ENCODE measurements at places on chromosomes 12 and 14.

DNA sequence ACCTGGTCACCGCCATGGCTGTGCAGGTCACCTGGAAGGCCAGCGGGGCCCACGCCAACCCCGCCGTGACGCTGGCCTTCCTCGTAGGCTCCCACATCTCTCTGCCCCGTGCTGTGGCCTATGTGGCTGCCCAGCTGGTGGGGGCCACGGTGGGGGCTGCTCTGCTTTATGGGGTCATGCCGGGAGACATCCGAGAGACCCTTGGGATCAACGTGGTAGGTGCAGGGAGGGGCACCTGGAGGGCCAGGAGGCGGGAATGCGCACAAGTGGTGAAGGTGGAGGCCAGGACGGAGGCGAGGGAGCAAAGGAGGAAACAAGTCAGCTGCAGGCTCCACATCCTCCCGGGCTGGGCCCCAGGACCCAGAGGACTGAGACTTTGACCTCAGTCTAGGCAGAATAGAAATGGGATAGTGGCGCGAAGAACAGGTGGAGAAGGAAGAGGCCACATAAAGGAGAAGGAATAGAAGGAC, 649 bp downstream of the AQP6 start:
- no peak for DNase-seq

DNA sequence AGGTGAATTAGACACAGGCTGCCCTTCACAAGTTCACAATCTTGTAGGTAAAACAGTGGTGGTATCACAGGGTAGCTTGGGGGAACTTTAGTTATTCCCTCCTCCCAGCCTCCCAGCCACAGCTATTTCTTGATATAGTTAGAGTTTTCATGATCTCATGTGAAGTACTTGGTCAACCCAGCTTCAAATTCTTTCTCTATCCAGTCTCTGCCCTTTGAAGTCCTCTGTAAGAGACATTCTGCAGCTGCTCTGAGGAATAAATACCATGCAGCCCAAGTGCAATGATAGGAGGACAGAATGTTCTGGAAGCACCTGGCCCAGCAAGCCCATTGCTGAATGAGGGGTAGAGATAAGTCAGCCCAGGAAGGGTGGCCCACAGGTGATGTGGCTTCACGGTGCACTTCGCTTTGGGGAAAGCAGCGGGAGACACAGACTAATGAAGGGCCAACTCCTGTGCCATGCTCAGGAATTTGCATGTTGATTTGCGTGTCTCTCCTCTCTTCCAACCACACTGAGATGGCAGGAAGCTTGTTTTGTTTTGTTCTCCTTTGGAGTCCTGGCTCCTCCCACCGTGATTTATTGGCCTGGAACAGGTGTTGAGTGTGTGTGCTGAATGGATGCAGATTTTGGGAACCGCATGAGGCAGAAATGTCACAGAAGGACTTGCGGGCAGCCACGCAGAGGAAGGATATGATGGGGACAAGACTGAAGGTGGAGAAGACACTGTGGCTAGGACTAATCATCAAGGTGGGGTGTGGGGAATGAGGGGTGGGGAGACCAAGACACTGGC, 8.0 kb upstream of the TXNRD1 start:
- DNase-seq: no peak

DNA sequence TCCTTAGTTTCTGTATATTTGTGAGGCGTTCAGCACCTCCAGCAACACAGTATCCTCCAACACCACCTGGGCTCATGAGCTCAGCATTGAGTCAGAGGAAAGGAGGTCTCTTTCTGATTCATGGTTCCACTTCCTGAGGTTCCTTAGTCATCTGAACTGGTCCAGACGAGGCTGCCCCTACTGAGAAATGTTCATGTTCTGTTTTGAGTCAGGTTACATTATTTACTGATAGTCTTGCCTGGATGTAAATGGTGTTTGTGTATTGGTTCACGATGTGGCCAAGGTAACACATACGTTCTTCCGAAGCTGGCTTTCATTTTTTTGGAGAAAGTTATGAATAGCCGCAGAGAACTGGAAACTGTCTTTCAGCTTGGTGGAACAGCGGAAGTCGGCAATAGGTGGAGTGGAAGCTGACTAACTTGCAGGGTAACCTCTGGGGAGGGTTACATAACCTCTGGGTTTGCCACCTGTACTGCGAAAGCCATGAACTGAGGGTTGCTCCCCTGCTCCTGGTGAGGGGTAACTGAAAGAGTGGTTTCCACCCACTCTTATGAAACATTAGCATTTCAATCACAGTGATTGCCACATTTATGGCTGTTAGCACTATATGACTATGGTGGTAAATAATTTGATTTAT, 42.2 kb upstream of the MANSC4 start:
- DNase-seq: no peak

DNA sequence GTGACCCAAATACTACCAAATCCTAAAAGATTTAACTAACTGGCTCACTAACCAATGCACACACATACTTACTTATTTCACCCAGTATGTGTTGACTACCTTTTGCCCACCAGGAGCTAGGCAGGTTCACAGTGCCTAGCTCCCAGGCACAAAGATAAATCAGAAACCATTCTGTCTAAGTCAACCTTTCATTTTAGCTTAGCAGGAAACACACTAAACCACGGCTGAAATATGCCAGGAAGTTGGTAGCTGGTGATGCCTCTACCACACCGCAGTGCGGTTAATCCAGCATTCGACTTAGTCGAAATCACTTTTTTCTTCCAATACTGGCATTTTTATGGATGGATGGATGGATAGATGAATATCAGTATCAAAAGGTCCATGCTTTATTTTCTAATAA, 597.7 kb downstream of the DIO2 start:
- no peak for DNase-seq

GRCh38 chr14:97361181-97361580, 564.0 kb downstream of the VRK1 start:
- DNase-seq: no peak

DNA sequence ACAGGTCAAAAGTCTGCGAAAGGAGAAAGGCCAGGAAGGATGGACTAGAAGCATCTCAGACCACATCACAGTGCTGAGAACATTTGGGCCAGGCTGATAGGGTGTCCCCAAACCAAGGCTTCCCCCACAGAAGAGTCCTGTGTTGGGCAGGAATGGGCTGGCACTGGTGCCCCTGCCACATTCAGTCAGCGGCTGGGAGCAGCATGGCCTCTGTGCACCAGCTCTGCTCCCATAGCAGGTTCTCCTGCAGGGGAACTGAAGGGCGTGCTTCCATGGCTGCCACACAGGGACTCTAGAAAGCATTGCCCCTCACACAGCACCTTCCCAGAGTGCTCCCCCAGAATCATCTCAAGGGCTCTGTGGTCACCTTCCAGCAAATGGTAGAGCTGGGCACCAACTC, 17.5 kb downstream of the EVL start:
- DNase-seq: no peak

DNA sequence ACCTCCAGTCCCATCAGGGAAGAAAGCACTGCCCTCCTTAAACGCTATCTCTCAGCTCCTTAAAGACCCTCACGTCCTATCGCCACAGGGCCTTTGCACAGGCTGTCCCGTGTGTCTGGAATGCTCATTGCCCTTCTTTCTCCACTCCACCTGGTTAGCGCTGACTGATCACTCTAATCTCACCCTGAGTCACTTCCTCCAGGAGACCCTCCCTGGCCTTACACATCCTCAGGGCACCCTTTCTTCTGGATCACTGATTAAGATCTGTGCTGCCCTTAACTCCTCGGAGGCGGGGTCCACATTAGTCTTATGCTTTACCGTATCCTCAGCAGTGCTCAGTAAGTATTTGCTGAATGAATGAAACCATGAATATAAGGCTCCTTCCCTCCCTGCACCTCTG, 94.7 kb downstream of the SYNE3 start:
- no peak for DNase-seq

DNA sequence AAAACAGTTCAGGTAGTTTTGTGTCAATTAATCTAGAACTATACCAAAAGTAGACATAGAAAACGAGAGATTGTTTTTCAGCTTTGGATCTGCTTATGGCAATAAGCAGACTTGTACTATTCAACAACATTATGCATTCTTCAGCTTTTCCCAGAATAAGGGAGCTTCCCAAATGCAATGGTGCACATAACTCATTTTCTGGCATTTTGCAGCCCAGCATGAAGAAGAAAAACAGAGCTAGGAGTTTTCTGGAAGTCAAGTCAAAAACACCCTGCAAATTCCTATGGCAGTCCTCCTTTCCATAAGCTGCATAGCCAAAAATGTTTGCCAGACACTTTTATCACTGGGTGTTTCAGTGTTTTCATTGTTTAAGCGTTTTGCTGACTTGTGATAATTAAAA, 314.7 kb downstream of the NAV3 start:
- no peak for DNase-seq

GRCh38 chr12:63276537-63277365, 125.8 kb upstream of the AVPR1A start:
- DNase-seq: no peak

- DNase-seq: no peak
Measured at GRCh38 chr12:69476276-69477017, 6.3 kb downstream of the FRS2 start.

DNA sequence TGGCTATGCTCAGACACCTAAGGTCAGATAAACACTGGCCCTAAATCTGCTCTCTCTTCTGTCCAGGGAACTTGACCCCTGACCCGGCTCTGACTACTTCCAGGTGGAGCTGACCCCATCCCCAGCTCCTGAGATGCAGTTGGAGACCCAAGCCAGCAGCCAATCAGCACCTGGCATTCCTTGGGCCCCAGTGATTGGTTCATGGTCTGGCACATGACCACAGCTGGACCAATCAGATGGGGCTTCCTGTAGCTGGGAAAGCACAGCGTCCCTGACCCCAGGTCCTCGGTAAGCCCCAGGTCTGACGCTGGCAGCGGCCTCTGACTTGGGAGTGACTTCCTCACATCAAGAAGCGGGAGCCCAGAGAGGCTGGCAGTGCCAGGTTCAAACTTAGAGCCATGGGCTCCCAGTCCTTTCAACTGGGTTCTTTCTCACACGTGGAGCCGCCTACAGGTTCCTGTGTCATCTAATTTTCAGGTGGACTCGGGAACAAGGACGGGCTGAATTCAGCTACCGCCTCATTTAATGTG, 915.4 kb upstream of the TMEM132C start:
- DNase-seq: no peak

DNA sequence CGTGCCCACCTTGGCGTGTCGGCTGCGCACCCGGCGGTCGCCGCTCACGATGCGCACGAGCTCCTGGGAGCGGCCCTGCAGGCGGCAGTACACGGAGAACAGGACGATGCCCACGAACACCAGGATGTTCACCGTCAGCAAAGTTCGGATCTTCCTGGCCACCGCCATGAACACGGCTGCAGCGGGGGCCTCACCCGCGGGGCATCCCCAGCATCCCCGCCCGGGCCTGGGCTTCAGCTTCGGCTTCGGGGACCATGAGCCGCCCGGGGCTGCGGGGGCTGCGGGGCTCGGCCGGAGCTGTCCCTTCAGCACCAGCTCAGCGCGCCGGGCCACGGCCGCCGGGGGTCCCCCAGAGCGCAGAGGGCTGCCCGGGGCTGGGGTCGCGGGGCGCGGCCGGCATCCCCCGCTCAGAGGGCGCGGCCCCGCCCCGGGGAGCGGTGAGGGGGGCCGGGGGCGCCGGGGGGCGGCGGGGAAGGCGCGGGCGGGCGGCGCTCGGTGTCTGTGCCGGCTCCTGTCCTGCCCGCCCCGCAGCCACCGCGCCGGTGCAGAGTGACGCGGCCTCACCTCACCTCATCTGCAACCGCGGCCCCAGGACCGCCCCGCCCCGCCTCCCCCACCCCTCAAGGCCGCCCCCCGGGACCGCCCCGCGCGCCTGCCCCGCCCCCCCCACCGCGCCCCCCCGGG, at the start of gene GALNT9:
Gene GALNT9 (minus strand): TSS at position 554 of the 684 bp plus-strand sequence. CDS start 386 bp downstream, at position 168.
- no peak for DNase-seq

DNA sequence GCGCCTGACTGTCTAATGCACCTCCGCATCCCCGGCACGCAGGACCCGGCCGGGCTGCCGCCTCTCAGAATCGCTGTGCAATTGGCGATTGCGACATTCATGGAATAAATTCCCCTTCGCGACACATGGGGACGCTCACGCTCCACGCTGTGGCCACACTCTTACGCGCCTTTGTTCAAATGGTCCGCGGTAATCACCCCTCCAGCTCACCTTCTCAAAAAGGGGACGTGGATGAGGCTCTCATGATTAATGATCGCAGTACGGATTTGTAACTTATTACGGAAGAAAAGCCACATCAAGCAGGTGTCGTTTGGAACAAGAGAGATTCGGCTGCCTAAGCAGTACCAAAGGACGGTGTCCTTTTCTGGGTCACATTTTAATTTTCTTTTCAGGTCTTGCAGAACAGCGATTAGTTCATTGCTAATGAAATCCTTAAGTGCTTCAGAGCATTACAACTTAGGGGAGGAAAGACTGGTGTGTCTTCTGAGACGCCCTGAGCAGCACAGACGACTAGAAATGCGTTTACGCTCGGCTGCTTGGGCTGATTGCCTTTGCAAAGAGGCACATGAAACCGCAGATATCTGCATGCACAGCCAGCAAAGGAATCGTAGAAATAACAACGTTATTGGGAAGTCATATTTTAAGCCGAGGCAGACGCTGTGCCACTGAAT, 37.3 kb upstream of the ADGRD1 start:
- DNase-seq: no peak

GRCh38 chr12:46065412-46066166, 75.2 kb upstream of the SCAF11 start:
- no peak for DNase-seq

- no peak for DNase-seq
Measured at GRCh38 chr14:99252940-99253868, 18.8 kb downstream of the BCL11B start.

DNA sequence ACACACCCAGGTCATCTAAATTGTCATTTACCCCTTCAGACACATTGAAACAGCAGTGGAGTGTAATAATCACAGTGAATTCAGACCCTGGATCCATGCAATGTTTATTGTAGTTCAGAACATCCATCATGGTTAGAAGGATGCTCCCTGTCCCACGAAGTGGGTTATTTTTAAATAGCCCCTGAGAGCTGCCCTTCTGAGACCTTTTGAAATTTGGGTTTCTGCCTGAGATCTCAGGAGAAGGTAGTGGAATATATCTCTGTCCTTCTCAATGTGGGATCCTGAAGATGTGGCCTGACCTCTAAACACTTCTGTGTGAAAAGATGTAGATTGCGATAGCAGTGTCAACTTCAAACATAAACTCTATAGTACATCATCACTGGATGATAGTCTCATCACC, 1080.6 kb downstream of the TMEM121 start:
- DNase-seq: no peak

GRCh38 chr14:77203611-77204458, 22.2 kb downstream of the TMEM63C start:
- DNase-seq: no peak

GRCh38 chr12:124601706-124602105, 34.3 kb upstream of the NCOR2 start:
- DNase-seq: no peak

- no peak for DNase-seq
Measured at GRCh38 chr12:17017402-17017801, 411.4 kb upstream of the LMO3 start.

- DNase-seq: no peak
Measured at GRCh38 chr12:99911081-99911480, 73.7 kb downstream of the ANKS1B start.

DNA sequence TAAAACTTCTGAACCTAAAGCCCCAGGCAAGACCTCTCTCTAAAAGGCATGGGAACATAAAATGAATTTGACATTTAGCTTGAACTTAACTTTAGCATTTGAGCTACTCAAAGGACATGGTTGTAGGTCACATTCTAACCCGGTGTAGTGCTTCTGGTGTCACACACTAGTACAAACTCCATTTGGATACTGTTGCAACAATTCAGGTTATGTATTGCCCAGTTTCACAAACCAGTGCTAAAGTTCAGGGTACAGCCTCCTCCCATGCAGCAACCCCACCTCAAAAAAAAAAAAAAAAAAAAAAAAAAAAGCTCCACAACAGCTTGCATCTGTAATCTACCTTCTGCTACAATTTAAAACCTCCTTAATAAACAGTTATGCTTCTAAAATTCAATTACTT, 7.8 kb downstream of the PPTC7 start:
- no peak for DNase-seq

- DNase-seq: no peak
Measured at GRCh38 chr14:53462931-53463778, 310.0 kb upstream of the DDHD1 start.

Measured in cortex of kidney (tissue), 1 donor.